ENCODE measurements at places on chromosomes 3 and 15.

DNA sequence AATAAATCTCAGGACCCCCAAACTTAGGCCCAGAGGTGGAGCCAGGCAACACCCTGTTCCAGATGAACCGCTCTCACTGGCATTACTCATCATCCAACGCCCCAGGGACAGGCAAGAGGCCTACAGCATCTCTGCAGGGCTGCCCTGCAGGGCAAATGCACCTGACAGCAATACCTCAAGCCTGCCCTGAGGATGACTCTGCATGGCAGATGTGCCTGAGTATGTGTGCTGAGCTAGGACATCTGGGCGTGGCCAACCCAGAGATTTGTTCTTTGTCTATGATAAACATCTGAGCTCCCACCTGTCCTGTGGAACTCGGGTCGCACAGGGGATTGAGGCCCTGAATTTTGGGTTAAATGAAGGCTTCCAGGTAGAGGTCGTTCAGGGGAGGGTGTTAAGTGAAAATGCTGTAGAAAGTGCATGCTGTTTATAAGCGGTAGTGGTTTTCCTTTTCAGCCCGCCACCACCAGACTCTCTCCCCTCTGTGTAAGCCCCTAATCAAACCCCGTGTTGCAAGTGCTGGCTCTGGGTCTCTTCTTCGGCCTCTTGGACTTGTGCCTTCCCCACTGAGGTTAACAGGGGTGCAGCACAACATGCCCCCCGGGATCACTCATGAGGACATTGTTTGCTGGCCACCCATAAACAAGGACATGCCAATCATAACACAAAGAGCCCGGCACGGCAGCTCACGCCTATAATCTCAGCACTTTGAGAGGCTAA, 92.3 kb downstream of the ATP10A start:
- DNase-seq: no peak

GRCh38 chr3:58173669-58174398, 36.9 kb downstream of the DNASE1L3 start:
- peak; percentile 69 for DNase-seq

DNA sequence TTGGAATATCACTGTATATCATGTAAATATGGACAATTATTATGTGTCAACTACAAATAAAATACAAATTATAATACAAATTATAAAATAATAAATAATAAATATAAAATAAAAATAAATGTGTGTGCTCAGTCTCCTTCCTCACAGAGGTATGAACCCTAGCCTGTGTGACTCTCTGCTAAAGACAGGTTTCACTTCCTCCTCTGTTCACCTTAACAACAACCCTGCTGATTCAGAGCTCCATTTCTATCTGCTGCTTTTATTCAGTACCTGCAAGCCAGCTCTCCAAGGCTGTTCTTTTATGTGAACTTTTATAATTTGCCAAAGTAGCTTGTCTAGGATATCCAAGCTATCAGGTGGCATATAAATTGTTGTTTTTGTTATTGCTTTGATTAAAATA, 610.7 kb upstream of the GRM7 start:
- DNase-seq: no peak

DNA sequence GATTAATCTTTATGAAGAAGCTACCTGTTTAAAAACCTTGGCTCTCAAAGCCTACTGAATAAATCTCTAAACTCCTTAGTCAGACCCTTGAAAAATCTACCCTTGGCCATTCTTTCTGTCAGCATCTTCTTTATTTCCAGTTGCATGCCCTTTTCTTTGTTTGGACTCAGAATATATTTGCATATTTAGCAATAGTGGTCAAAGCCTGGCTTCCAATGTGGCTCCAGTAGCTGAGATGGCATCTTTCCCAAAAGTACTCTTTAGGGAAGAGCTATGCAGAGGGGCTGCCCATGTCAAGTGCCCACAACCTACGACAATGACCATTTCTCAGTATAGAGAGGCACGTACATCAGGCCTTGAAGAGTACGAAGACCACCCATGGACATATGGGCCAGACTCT, 47.2 kb downstream of the TLNRD1 start:
- no peak for DNase-seq

DNA sequence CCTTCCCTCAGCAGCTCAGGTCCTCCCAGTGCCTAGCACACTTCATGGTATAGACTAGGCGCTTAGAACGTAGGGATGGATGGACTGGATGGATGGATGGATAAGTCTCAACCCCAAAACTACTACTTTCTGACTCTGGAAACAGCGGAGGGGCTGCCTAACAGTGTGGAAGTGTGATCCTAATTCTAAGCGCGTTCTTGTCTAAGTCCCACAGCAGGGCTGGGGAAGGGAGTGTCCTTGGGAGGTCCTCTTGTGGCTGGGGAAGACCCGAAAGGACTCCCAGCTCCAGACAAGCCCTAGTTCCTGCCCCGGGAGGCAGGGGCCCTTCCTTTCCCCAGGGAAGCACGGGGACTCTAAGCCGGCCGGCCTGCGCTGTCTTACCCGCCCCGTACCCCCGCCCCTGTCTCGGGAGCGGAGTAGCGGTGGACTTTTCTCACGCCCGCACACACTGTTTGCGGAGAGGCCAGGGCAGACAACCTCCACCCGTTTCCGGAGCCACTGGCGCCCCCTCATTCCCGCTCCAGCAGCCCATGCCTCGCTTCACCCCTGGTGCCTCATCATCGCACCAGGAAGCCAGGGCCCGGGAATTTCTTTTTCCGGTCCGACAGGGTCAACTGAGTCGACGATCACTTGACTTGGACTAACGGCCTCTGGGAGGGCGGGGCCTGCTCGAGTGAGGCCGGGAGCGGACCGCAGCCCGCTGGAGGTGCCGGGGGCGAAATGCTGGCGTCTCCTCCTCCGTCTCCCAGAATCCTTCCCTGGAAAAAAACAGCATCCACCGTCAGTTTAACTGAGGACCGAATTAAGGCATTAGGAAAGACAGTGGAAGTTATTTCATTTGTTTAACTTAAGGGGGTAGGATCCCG, 133.3 kb downstream of the TBC1D2B start:
- DNase-seq: peak; percentile 85

DNA sequence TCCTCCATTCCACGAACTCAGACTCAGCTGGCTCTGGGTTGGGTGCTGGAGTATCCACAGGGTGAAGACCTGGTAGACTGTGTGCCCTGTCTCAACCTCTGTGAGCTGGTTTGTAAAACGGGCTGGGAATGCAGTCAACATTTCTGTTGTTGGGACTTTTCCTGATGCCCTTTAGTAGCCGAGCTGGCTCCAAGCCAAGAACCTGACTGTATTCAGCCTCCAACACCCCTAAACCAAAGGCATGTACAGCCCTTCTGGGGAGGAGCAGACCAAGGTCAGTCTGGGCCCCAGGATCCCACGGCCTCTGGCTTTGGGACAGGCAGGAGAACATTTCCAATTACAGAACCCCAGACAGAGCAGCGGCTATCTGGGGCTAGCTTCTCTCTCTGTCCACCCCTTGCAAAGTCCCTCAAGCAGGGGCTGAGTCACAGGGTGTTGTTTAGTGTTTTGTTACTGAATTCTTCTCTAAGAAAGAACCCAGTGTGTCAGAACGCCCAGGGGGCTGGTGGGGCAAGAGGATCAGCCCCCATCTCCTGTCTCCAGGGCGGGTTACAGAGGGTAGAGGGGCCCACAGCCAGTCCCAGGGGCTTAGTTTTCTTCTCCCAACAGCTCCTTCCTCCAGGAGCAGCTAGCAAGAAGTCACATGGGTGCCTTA, 56.8 kb upstream of the SLC6A6 start:
- no peak for DNase-seq

DNA sequence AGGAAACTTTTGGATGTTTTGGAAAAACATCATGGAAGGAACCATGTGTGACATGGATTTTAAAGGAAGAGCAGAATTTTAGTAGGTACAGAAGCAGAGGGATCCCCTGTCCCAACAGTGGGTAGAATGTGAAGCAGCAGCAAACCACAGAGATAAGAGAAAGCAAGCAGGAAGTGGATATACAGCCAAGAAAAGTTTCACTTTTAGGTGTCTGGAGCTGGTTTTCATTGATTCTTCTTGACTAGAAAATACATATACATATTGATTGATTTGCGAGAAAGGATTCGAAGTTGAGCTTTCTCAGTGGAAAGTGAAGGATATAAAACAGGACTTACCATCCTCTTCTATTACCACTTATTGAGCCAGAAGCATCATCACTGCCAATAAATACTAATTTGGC, 133.5 kb downstream of the KCNMB2 start:
- DNase-seq: no peak

GRCh38 chr3:67001086-67001861, 3.2 kb downstream of the KBTBD8 start:
- no peak for DNase-seq

DNA sequence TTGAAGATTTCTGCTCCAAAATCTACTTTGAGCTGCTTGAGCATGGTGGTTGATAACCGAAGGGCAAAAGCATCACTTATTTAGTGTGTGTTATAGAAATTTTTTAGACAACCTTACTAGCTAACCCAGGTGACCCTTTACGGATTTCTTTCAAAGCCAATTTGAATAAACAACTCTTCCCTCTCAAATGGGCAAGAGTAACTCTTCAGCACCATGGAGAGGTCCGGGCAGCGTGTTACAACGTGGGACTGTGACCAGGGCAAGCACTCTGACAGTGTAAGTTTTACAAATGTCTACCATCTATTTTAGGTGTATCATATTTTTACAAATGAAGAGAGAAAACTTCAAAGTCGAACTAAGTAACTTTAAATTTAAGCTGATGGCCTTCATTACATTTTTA, 471.8 kb downstream of the MFSD1 start:
- DNase-seq: no peak

DNA sequence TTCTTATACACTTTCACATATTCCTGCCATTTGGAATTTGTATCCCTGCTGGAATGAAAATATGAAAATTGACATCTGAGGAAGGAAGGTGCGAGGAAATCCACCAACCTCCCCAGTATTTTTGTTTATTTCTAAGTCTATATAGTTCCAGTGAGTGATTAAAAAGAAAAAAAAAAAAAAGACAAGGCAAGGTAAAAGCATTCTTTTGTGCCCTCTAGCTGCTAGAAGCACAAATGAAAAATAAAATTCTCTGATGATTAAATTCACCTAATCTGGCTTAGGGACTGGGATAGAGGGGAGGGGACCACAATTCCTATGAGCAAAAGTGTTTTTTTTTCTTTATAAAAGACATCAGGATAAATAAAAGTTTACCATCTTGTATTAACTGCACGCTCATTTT, 370.9 kb downstream of the NR2F2 start:
- no peak for DNase-seq

- no peak for DNase-seq
These were observed 419 bp upstream of the CALML4 start for GRCh38 chr15:68205558-68205944.

DNA sequence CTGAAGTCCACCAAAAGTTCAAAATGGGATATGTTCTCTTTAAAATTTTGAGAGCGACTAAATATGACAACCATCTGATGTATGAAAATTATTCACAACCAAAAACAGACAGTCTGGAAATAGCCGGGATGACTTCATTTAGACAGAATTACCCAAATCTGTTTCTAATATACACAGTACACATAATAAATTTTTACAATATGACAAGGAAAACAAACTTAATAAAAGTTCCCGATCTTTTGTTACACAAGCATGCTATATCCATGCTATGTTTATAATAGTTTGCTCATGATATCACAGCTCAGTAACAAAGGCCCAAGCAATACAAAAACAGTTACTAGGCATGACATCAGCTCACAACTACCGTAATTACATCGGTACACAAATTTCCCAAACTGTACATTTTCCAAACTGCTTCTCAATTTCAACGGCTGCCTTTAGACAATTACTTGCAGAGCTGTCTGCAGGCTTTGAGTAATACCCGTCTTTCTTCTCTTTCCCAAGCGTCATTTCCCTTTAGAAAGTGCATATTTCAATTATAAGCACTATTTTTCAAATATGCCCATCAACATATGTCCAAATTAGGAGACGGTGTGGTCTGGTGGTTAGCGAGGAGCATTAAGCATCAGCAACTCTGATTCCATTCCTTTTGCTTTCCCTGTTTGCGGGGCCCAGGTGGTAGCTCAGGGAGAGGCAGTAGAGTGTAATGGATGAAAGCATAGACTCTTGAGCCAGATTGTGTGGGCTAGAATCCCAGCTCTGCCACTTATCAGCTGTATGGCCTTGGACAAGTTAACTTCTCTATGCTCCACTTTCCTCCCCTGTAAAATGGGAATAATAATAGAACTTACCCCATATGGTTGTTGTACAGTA, 481.2 kb downstream of the FOXP1 start:
- no peak for DNase-seq

- DNase-seq: no peak
These were observed 332.2 kb upstream of the GBE1 start for GRCh38 chr3:82093641-82094040.

DNA sequence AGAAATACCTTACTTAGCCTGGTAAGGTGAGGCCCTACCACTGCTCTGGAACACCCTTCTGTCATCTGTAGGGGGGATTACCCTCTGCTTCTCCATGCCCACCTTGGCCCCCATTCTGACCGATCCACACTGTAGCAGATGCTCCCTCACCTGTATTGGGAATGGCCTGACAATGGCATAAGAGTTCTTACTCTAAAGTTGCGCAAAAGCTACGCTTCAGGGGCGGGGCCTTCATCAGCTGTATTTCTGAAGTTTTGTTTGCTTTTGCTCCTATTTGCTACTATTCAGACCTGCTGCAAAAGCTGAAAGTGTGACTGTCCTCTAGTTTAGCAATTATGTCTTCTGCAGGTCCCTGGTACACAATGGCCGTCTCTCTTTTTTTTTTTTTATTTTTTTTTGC, 252.6 kb downstream of the TLE3 start:
- DNase-seq: no peak

GRCh38 chr3:147760941-147761340, 351.8 kb downstream of the ZIC1 start:
- no peak for DNase-seq

- no peak for DNase-seq
These were observed 36.0 kb downstream of the BTLA start for GRCh38 chr3:112463250-112463649.

- no peak for DNase-seq
These were observed 32.0 kb downstream of the CALML4 start for GRCh38 chr15:68173119-68173518.

DNA sequence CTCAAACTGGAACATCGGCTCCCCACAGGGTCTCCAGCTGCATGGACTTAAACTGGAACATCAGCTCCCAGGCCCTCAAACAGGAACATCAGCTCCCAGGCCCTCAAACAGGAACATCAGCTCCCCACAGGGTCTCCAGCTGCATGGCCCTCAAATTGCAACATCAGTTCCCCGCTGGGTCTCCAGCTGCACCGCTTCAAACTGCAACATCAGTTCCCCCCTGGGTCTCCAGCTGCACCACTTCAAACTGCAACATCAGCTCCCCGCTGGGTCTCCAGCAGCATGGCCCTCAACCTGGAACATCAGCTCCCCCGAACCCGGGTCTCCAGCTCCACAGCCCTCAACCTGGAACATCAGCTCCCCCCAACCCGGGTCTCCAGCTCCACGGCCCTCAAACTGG, 82.0 kb downstream of the TFRC start:
- DNase-seq: no peak

DNA sequence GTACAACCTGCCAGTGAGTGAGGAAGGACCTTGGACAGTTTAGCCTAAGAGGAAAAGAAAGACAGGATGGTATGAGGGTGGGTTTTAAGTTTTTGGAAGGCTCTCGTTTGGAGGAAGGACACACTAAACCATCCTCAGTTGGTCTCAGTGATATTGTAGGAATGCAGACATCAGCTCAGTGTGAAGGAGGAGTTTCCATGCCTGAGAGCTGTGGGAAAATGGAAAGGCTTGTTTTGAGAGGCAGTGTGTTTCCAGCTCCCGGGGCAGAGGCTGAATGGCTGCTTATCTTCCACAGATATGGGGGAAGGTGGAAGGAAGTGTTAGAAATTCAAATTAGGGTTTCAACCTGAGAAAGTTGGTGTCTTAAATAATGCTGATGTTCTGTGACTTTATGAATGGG, 89.6 kb upstream of the MYZAP start:
- DNase-seq: no peak

GRCh38 chr15:25912035-25912434, 48.9 kb upstream of the ATP10A start:
- DNase-seq: no peak

Measured in left colon (tissue), 2 donors.